ENCODE measurements at places on chromosomes 16 and 17.

GRCh38 chr17:77836557-77837041, 121.9 kb upstream of the TNRC6C start:
- DNase-seq: no peak

GRCh38 chr16:88144028-88144511, 192.8 kb downstream of the BANP start:
- DNase-seq: no peak

- DNase-seq: peak; percentile 85
Measured at GRCh38 chr16:24748242-24748641, 18.8 kb downstream of the TNRC6A start.

DNA sequence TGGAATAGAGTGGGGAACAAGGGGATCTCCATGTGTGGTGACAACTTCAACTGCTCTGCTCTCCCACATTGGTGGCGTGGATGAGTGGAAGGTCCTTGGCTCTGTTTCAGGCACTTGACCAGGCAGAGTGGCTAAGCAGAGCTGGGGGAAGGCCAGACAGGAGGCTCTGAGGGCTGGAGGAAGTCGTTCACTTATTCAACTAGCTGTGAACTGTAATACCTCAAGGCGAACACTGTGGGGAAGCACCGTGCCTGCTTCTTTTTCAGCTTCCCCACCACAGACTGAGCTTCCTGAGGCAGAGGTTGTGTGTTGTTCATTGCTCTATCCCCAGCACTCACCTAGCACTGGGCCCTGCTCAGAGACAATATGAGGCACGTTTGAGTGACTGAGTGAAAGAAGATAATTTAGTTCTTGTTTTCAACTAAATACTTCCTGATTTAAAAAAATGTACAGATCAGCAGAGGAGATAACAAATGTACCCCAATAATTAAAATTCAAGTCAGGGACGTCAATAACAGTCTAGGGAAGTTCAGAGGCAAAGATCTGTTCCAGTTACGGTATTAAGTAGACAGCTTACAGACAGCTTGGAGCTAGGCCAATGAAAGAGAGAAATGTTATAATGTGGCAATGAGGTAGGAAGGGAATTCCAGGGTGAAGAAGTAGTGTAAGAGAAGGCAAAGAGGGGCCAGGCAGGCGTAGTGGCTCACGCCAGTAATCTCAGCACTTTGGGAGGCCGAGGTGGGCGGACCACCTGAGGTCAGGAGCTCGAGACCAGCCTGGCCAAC, 34.7 kb downstream of the MYO18A start:
- DNase-seq: peak; percentile 87

- peak; percentile 46 for DNase-seq
Measured at GRCh38 chr17:37430051-37430627, 23.5 kb downstream of the TADA2A start.

DNA sequence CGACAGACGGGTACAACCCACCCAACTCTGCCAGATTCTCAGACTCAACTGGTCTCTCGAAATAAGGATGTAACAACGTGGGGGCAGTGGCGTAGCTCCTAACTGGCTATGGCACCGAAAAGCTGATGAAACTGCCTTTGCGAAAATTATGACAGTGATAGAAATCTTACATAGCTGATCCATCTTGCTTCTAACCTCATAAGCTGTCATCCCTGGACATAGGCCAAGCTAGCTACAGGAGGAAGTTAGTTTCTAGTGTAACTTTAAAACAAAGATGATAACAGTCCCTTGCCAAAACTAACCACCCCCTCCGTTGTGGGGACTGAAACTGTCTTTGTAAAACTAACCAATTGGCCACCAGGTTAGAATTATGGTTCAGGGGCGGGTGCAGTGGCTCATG, 220.1 kb downstream of the SLC39A11 start:
- no peak for DNase-seq

DNA sequence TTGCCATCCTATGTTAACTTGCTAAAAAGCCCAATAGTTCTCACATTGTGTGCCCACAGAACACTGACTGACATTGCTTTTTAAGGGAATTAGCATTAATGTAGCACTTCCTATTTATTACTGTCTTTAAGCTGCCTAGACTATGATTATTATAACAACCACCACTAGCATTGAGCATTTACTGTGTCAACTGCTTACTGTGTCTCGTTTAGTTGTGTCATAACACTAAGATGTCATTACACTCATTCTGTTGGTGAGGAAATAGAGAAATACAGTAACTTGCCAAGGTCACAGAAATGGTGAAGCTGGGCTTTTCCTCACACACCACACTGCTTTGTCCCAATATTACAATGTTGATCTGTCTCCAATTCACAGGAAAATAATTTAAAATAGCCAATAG, 30.2 kb downstream of the TRIM25 start:
- no peak for DNase-seq

- DNase-seq: peak; percentile 60
Measured at GRCh38 chr17:1313270-1314005, 34.0 kb downstream of the TRARG1 start.

- DNase-seq: no peak
Measured at GRCh38 chr16:85379041-85380001, 233.8 kb upstream of the GSE1 start.

DNA sequence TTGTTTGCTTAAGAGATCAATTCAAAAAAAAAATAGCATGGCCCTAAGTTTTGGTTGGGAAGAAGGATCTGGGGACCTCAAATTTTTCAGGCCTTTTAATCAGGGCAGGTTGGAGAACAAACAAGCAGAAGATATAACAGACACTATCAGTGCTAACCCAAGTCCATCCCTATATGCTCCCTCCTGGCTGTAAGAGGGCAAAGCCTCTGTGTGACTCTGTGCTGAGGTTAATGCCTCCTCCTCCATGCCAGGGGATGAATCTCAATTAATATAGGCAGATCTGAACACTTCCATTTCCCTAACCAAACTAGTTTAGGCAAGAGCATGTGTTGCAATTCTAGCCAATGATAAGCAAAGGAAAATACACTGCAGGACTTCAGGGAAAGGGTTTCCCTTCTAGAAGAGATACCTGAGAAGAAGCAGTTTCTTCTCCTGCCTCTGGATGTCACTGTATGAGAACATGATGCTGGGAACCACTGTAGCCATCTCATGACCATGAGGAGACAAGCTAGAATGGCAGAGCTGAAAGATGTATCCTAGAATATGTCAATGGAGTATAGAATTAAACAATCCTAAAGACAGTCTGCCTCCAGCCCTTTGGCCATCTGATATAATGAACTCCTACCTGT, 76.0 kb downstream of the CHD9NB start:
- DNase-seq: peak; percentile 19

DNA sequence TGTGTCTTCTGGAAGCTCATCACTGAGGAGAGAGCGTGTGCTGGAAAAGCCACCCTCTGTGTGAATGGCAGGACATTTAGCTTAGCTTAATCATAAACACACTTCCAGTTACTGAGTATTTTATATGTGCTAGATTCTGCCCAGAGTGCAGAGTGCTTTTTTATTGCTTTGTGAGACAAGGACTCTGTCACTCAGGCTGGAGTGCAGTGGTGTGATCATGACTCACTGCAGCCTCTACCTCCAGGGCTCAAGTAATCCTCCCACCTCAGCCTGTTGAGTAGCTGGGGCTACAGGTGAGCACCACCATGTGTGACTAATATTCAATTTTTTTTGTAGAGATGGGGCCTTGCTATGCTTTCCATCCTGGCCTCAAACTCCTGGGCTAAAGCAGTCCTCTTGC, 61.4 kb upstream of the IRX3 start:
- no peak for DNase-seq

GRCh38 chr17:82674656-82675475, 23.6 kb downstream of the RAB40B start:
- no peak for DNase-seq

DNA sequence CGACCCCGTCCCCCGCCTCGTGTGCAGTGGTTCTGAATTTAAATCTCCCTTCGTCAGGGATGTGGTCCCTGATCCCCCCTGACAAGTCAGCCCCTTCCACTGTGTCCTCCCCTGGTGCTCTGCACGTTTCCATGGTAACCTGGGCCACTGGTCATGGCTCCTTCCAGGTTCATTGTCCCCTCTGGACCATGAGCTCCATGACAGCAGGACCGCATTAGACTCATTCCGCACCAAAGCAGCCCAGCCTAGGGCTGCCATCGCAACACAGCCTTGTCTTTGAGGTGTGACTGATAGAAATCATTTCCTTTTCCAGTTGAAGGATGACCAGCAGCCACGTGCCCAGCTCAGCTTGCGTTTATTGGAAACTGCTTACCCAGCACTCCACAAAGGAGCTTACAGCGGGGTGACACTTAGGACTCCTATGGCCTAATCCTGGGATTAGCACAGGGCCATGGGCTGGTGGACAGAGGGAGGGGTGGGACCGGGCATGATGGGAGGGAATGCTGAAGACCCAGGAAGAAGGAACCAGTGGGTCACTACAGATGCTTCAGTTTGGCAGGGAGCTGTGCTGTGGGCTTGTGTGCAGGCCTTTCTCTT, 7.6 kb downstream of the RCVRN start:
- DNase-seq: no peak

- DNase-seq: no peak
Measured at GRCh38 chr17:36204724-36205500, 6.0 kb upstream of the CCL4L2 start.

GRCh38 chr17:83189044-83190003, 109.9 kb downstream of the METRNL start:
- peak; percentile 64 for DNase-seq

GRCh38 chr16:67563708-67564468, 1.6 kb downstream of the CTCF start:
- peak; percentile 89 for DNase-seq

DNA sequence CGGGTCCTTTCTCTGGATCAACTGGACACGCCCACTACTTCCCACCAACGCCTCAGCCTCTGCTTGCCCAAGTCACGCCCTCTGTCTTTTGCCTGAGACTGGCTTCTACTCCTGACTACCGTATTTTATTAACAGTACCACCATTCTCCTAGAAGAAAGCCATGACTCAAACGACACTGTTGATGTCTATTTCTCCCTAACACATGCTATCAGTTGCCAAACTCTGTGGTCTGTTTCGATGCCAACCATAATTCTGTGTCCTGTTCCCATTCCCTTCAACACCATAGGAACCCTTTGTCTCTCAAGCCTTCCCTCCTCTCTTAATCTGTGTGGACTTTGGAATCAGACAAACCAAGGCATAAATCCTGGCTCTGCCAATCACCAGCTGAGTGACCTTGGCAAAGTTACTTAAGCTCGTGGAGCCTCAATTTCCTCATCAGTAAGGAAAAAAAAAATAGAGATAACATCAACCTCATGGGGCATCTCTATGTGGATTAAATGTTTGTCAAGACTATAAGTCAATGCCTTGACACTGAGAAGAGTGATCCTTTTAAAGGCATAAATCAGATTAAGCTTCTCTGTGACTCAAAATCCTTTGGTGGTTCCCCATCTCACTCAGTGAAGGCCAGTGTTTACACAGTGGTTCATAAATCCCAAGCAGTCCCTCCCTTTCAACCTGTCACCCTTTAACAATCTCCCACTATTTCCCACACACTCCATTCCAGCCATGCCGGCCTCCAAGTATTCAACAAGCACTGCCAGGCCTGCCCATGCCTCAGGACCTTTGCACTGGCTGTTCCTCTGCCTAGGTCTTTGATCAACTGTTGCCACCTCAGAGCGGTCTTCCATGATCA, 45.6 kb downstream of the ERN1 start:
- no peak for DNase-seq

DNA sequence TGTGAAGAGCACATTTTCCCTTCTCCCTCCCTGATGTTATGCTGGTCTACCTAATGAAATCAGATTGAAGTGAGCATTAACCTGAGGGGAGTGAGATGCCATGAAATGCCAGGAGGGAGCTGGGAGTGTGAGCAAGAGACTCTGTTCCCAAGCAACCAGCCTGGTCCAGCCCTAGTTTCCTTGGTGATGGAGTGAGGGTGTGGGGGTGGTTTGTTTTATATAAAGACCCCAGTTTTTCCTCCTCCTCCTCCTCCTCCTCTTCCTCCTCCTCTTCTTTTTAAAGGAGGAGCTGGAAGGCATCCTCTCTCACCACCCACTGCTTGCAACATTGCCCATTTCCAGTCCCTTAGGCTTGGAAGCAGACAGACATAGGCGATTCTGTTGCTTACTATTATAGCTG, 97.1 kb downstream of the DNAH3 start:
- DNase-seq: no peak

GRCh38 chr17:49576088-49576916, 631 bp downstream of the NXPH3 start:
- peak; percentile 81 for DNase-seq

GRCh38 chr17:31321481-31321880, at the start of gene EVI2A:
Gene EVI2A (minus strand): TSS chr17:31321622. CDS start chr17:31319013, 2,609 bp downstream.
- DNase-seq: peak; percentile 56

GRCh38 chr16:777826-778225, 10.4 kb downstream of the RPUSD1 start:
- DNase-seq: peak; percentile 8

DNA sequence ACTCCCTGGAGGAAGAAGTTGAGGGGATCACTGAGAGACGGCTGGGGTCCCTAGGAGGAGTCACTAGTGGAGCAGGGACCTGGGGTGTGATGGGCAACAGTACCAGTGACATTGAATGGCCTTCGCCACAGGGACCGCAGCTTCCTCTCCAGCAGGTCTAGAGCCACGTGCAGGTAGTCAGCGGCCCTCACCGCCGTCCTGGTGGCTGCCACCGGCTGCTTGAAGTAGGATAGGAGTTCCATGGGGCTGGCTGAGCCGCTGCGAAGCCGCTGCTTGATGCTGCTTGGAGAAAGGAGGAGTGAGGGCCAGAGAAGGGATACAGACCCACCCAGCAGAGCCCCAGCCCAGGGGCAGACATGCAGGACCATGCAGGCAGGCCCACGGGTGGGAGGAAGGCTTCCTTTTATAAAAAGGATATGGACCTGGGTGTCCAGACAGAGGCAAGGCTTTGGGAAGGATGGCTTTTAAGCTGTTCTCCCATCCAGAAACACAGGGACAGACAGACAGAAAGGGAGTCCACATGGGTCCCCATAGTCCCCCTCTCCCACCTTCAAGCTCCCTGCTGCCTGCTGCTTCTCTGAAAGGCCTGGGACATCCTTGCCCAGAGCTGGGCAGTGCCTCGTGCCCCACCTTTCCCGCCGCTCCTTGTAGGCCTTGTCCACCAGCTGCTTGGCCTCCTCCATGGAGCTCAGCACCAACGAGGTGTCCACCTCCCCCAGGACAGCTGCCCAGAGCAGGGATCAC, 827 bp downstream of the MPO start:
- DNase-seq: no peak

DNA sequence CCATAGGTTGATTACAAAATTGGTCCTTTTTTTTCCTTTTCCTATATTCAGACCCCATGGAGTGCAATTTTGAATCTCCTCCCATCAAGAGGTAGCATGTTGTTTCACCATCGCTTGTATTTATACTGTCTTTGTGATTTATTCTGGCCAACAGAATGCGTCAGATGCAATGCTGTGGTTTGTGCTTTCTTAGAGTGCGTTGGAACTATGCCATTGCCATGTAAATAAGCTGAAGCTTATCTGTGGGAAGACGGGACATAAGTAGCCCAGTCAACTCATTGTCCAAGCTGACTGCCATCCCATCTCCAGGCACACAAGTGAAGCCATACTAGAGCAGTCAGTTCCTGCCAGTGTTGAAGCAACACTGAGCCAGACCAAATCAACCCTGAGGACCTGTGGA, 1339.3 kb upstream of the GOT2 start:
- no peak for DNase-seq

Measured in adipocyte (in vitro differentiated cells).